ENCODE measurements at places on chromosomes 4 and X.

DNA sequence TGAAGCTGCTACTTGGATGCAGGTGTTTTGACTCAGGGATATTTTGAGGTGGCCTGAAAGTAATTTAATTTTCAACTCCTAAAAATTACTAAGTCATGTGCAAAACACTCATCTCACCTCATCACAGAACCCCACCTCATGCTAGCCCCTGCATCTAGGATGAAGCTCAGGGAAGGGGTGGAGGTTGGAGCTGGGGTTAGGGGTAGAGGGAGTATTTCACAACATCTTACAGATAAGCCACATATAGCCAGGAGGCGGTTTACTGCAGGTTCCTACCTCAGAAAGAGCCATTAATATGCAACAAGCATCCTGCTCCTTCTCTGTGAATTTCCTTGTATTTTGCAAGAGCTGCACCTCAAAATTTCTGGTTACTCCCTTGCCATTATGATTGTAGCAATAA, 70.5 kb upstream of the TSPAN5 start:
- DNase-seq, result no peak

- DNase-seq, result no peak
Observed at GRCh38 chr4:55633903-55634302, 2.2 kb downstream of the NMU start.

- DNase-seq, result no peak
Observed at GRCh38 chrX:116009861-116010710, 160.5 kb upstream of the AGTR2 start.

- DNase-seq, result peak; percentile 71
Observed at GRCh38 chrX:40154853-40155588, 57.3 kb upstream of the BCOR start.

GRCh38 chr4:44016570-44017421, 431.8 kb downstream of the KCTD8 start:
- DNase-seq, result no peak

- no peak for DNase-seq
Observed at GRCh38 chrX:44474410-44474809, 68.2 kb downstream of the FUNDC1 start.

- DNase-seq, result no peak
Observed at GRCh38 chr4:146943691-146944375, 1.8 kb downstream of the TTC29 start.

DNA sequence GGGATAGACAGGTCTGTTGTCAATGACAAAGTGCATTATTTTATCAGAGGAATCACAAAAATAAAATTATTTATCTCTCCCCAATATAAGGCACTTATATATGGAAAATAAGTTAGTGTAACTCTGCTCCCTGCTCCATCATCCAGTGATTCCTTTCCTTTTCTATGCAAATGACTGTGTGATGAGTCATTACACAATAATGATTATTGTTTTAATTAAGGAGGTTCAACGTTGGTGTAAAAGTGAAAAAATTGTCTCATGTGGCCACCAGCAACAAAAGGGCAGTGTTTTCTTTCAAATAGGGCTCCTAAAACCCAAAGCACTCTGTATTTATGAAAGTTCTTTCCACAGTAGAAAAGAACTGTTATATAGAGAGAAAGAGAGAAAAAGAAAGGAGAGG, 16.7 kb downstream of the SLC7A11 start:
- DNase-seq, result no peak

GRCh38 chr4:75502671-75503070, 11.5 kb downstream of the RCHY1 start:
- no peak for DNase-seq

DNA sequence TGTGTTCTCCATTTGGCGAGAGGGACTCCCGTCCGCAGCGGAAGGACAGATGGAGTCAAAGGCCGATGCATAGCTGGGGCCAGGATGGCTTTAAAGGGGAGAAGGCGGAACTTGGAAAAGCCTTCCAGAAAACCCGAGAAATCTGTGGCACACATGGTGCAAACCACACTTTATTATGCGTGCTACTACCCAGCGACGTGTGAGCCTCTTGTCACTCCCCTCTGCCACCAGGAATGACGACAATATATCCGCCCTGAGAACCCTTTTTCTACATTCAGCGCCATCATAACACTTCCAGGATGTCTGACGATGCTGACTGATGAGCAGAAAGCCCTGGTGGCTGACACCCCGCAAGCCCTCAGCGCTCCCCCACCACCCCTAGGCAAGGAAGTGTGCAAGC, 689 bp upstream of the DCHS2 start:
- no peak for DNase-seq

DNA sequence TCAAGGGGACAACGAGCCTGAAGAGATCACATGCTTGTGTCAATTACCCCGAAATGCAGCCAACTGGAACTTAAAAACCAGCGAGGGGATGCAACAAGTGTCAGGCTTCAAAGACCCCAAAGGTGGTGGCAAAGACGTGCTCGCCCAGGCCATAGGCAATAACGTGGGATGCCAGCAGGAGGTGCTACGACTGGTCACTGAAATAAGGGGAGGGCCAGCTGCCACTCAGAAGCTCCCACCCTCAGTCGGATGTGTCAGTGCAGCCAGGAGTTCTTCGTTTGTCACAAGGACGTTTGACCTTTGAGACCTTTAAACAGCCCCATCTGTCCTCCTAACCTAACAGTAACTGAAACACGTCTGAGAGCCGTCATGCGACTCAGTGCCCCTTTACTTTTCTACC, 556.8 kb upstream of the PCDH10 start:
- no peak for DNase-seq

- no peak for DNase-seq
Observed at GRCh38 chrX:29297171-29297800, 710.0 kb downstream of the IL1RAPL1 start.

GRCh38 chr4:137685357-137685756, 153.1 kb upstream of the PCDH18 start:
- no peak for DNase-seq

DNA sequence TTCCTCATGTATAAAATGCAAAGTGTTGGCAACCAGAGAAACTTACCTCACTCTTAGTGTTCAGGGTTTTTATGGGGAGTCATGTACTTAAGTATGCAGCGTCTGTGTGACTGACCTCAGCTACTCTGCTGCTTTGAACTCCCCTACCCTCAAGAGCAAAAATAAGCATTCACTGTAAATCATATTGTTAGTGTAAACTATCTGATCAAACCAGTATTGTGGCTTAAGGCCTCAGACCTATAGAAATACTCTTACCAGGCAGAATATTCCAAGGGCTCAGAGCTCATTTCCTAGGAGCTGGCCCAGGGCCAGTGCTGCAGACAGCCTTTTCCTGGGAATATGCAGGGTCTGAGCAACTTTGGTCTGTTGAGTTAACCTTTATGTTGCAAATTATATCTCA, 453.1 kb downstream of the CCSER1 start:
- no peak for DNase-seq

- DNase-seq, result no peak
Observed at GRCh38 chr4:161428180-161428965, 735.4 kb downstream of the FSTL5 start.

DNA sequence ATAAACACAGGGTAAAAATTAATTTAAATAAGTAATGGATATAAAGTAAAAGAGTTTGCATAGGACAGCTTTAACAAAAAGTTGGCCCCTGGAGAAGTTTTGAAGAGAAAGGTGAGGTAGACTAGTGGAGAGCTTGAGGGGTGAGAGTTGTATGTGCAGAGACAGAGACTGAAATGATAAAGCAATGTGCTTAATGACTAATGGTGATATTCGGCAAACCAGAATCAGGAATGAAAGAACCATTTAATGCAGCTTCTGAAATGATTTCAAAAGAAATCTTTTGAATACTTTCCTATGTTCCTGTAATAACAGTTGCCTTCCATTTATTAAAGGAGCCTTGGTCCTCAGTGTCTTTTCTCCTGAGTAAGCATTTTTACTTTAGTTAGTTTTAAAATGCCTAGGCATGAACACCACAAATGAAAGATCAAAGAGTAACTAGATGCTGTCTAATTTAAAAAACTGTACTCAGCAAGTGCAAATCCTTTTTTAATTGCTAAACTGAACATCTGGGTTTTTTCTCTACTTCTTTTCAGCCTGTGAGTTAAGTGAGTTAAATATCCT, 28.5 kb downstream of the CAMK2D start:
- no peak for DNase-seq

- no peak for DNase-seq
Observed at GRCh38 chr4:14877246-14878225, 124.7 kb upstream of the CPEB2 start.

- no peak for DNase-seq
Observed at GRCh38 chr4:22047793-22048192, 99.2 kb upstream of the KCNIP4 start.

- no peak for DNase-seq
Observed at GRCh38 chr4:109801895-109802319, at the start of gene CFI. Gene CFI, minus strand, starts transcription at chr4:109801999. Its CDS starts 28 bp downstream, at chr4:109801971.

DNA sequence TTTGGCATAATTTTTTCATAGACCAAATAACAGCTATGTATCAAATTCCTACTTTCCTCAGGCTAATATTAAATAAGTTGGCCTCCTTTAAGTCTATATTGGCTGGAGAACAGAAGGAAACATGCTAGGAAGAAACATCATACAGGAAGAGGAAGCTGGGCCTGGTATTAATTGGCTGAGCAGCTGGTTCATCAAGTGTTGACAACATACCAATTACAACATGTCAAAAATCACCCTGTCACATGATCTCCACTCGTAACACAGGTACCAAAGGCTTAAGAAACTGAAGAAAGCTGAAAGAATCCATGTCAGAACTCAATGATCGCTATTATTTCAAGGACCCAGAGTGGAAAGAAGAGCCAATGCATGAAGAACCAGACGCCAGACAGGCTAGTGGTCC, 10.5 kb downstream of the WDFY3 start:
- no peak for DNase-seq

GRCh38 chrX:109218761-109219160, 263.1 kb downstream of the GUCY2F start:
- DNase-seq, result no peak

- no peak for DNase-seq
Observed at GRCh38 chr4:11908712-11909111, 480.0 kb upstream of the HS3ST1 start.

DNA sequence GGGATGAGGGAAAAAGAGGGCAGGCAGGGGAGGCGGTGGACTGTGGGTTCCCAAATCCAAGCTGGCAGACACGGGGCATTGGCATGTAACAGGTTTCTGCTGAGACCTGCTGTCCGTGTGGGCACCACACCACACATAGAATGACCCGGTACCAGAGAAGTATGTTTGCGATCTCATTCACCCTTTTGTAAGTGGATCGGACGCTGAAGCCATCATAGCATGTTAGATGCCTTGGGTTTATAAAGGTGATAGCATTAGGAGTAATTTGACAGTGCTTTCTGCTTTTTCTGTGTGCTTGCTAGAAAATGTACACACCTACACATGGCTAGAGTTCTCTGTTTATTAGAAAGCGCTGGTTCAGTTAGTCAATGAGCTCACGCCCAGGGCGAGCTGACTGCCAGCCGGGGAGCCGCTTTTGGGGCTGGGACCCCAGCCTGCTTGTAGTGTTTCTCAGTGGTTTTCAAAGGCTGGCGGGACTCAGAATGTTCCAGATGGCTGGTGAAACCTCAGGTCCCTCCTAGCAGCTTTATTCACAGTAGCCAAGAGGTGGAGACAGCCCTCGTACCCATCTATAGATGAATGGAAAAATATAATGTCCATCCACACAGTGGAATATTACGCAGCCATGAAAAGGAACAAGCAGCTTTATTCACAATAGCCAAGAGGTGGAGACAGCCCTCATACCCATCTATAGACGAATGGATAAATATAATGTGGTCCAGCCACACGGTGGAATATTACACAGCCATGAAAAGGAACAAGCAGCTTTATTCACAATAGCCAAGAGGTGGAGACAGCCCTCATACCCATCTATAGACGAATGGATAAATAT, 579 bp downstream of the IL3RA start:
- DNase-seq, result no peak

DNA sequence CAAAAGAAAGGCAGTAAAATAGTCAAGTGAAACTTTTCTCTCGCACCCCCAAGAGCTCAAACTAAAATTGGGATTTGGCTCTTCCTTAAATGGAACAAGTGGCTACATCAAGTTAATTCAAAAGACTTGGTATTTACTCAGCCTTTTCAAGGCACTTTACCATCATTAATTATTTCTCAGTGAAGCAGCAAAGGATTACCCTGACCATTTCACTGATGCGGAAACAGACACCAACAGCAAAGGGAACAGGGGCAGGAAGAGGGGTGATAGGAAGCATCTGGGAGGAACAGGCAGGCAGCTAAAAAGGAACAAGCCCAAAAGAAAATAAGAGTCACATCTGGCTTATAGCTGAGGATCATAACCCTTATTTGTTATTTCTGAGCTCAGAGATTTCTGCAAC, 2.7 kb downstream of the SCML2 start:
- no peak for DNase-seq

DNA sequence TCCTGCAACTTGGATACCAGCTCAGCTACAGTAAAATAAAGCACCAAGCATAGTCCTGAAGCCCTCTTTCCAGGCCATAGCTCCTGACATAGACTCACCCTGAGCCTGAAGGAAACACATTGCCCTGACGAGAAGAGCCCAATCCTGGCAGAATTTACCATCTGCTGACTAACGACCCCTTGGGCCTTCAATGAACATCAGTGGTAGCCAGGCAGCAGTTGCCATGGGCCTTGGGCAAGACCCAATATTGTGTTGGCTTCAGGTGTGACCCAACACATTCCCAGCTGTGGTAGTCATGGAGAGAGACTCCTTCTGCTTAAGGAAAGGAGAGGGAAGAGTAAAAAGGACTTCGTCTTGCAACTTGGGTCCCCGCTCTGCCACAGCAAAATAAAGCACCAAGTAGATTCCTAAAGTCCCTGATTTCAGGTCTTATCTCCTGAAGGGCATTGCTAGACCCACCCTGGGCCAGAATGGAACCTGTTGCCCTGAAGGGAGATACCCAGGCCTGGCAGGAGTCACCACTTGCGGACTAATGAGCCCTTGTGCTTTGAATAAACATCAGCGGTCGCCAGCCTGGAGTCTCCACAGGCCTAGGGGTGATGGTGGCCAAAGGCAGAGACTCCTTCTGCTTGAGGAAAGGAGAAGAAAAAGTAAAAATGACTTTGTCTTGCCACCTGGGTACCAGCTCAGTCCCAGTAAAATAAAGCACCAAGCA, 902.6 kb downstream of the C4orf33 start:
- DNase-seq, result no peak

DNA sequence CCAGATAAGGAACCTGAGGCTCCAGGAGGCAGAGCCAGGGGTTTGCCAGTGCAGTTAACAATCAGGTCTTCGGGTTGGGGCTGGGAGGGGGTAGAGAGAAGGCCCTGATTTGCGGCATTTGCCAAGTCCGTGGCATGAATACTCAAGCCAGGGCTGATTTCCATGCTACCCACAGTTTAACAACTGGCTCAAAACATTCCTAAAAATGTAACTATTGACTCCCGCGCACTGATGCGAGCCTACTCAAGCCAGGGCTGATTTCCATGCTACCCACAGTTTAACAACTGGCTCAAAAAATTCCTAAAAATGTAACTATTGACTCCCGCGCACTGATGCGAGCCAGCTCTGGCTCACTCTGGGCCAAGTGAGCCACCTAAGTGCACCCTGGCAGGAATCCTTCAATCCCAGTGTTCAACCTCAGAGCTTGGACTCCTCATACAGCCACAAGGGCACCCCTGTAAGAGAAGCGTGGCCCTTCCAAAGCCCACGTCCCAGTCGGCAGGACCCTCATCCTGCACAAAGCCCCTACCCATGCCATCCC, 75.6 kb downstream of the PPP2R2C start:
- no peak for DNase-seq

- no peak for DNase-seq
Observed at GRCh38 chr4:113482325-113482724, 279.2 kb downstream of the CAMK2D start.

- DNase-seq, result no peak
Observed at GRCh38 chr4:151484396-151485102, 75.6 kb downstream of the FHIP1A start.

Data from NCI-H345 (cell line).